ENCODE measurements at places on chromosomes 16 and 17.

- no peak for DNase-seq
Measured at GRCh38 chr17:67246653-67247415, 1.8 kb upstream of the HELZ start.

DNA sequence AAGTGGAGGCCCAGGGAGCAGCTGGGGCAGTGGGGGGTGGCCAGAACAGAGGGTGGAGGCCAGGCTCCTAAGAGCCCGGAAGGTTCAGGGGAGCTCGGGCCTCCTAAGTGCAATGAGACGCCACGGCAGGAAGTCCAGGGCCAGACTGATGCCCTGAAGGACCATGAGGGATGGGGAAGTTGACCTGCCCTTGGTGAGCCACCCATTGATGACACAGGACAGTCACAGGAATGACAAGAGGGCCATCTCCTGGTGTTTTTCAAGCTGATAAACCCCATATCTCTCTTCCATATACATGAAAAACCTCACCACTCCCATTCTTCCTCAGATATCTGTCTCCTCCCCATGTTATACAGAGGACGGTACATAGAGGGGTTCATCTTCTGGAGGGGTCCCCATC lies 5.8 kb upstream of the MRPL58 start:
- DNase-seq = no peak

GRCh38 chr17:1630662-1631061 lies 2.0 kb upstream of the SLC43A2 start:
- DNase-seq = no peak

GRCh38 chr16:61419791-61420190 lies 616.4 kb downstream of the CDH8 start:
- DNase-seq = no peak

- no peak for DNase-seq
Measured at GRCh38 chr17:36127911-36128310, 24.3 kb downstream of the CCL4 start.

- DNase-seq = no peak
Measured at GRCh38 chr16:81457326-81458133, 12.9 kb downstream of the CMIP start.

GRCh38 chr16:1180549-1181403 lies 27.9 kb downstream of the CACNA1H start:
- DNase-seq = no peak

DNA sequence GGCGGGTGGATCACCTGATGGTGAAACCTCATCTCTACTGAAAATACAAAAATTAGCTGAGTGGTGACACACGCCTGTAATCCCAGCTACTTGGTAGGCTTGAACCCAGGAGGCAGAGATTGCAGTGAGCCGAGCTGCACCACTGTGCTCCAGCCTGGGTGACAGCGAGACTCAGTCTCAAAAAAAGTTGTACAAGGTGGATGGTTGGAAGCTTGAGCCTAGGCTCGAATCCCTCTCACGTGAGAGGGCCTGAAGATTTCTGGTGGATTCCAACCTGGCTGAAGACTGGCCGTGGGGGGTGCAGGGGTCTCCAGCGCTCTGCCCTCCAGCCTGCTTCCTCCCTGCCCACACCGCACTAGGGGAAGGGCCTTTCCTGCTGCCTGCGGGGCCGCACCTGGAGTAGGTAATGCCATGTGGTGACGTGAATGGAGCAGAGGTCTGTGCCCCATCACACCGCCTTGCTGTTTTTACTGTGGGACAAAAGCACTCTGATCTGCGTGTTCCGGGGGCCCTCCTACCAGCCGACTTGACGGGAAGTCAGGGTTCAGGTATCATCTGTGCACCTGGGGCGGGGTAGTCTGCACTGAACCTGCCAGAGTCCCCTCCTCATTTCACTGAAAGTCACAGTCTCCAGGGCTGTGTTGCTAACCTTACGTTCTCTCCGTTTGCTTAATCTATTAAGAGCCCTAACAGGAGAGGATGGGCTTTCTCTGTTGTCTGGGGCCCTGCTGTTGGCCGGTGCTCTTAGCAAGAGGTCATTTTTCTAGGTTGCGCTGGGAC lies 4.2 kb downstream of the RPL13 start:
- DNase-seq = no peak

- no peak for DNase-seq
Measured at GRCh38 chr16:67542464-67542863, 13.8 kb downstream of the RIPOR1 start.

- no peak for DNase-seq
Measured at GRCh38 chr17:61809816-61810392, 53.4 kb downstream of the BRIP1 start.

DNA sequence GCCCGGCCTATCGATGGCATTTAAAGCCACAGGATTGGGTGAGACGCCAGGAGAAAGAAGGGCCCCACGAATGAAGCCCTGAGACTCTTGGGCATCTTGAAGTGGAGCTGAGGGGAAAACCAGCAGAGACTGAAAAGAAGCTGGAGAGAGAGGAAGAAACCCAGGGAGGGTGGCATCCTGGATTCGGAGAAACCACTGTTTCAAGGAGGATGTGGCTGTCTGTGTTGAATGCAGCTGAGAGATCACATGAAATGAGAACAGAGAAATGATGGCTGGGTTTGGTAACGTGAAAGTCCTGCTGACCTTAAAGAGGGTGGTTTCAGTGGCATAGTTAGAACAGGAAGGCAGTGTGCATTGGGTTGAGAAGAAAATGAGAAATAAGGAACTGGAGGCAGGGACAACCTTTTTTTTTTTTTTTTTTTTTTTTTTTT lies 3.8 kb downstream of the TNFSF12 start:
- DNase-seq = no peak

- no peak for DNase-seq
Measured at GRCh38 chr16:15961060-15961511, 11.7 kb downstream of the ABCC1 start.

DNA sequence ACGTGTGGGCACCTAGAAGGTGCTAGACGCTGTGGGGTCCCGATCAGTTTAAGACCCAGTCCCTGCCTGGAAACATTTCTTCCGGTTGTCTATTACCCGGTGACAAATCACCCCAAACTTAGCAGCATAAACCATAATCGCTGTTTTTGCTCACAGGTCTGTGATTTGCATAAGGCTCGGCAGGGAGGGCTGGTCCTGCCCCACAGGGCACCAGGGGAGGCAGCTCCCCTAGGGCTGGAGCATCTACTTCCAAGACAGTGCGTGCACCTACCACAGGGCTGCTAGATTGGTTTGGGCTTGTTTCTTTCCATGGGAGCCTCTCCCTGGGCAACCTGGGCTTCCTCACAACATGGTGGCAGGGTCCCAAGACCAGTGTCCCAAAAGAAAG lies 214.5 kb upstream of the CIBAR2 start:
- DNase-seq = no peak

GRCh38 chr16:77169650-77170236 lies 21.2 kb upstream of the MON1B start:
- no peak for DNase-seq

GRCh38 chr17:73187203-73187769 lies 5.6 kb upstream of the COG1 start:
- DNase-seq = no peak

- no peak for DNase-seq
Measured at GRCh38 chr17:78735832-78736525, 46.1 kb downstream of the CYTH1 start.

- DNase-seq = no peak
Measured at GRCh38 chr16:18049547-18050133, 286.9 kb downstream of the NPIPA8 start.

GRCh38 chr16:69143116-69143515 lies 10.7 kb downstream of the UTP4 start:
- no peak for DNase-seq

DNA sequence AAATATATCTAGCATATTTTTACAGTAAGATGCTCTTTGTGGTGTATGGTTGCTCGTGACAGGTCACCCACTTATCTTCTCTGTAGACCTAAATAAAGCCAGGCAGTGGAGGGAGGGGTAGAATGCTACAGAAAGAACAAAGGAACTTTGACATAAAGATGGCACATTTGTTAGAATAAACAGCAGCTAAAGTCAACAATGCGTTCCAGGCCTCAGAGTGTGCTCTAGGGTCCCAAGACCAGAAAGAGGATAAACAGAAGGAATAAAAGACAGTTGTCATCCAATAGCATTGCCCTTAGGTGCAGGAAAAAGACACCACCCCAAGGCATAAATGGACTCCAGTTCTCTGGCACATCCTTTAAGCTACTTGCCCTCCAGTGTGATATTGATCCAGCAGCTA lies 523.0 kb upstream of the CDH11 start:
- DNase-seq = no peak

DNA sequence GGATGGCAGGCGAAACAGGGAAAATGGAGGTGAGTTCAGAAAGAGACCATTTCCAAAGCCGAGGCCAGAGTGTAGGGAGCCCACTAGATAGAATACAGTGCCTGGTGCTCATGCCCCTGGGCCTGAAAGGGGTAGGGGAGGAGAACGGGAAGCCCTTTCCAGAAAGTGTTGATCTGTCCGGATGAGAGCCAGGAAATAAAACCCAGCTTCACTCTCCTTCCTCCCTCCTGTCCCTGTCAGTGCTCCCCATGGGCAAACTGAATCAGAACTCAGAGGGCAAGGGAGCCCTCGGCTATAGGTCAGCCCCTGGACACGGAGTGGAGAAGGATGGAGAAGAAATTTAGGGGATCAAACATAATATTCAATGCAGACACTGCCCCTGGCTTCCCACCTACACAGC lies 57.7 kb upstream of the RPL38 start:
- no peak for DNase-seq

DNA sequence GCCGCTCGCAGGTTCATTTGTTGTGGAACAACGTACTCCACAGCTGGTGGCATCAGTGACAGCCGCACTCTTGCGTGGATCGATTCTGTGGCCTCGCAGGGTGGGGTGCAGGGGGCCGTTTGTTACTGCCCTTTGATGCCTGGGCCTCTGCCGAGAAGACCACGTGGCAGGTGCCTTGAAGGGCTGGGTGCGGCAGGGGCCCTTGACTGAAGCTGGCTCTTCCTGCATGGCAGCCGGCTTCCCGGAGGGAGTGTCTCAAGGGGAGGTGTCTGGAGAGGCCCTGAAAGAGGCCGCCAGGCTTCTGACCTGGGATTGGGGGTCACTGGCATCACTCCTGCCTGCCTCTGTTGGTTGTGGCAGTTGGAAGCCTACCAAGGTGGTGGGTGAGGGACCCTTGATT lies 43.8 kb downstream of the TBCD start:
- DNase-seq = no peak

DNA sequence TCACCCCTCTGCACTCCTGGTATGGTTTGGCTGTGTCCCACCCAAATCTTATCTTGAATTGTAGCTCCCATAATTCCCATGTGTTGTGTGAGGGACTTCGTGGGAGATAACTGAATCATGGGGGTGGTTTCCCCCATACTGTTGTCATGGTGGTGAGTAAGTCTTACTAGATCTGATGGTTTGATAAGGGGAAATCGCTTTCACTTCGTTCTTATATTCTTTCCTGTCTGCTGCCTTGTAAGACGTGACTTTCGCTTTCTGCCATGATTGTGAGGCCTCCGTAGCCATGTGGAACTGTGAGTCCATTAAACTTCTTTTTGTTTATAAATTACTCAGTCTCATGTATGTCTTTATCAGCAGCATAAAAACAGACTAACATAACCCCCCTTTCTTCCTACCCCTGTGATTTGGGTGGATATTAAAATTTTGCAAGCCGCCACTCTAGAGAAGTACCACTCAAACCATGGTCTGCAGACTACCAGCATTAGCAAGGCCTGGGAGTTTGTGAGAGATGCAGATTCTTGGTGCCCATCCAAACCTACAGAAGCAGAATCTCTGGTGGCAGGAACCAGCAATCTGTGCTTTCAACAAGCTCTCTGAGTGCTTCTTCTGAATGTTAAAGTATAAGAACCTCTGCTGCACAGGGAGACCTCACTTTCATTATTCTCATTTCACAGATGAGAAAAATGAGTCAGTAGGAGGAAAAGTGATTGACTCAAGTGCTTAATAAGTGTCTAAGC lies 999.5 kb upstream of the EEF2KMT start:
- DNase-seq = no peak

- no peak for DNase-seq
Measured at GRCh38 chr17:14733376-14733775, 432.5 kb downstream of the HS3ST3B1 start.

DNA sequence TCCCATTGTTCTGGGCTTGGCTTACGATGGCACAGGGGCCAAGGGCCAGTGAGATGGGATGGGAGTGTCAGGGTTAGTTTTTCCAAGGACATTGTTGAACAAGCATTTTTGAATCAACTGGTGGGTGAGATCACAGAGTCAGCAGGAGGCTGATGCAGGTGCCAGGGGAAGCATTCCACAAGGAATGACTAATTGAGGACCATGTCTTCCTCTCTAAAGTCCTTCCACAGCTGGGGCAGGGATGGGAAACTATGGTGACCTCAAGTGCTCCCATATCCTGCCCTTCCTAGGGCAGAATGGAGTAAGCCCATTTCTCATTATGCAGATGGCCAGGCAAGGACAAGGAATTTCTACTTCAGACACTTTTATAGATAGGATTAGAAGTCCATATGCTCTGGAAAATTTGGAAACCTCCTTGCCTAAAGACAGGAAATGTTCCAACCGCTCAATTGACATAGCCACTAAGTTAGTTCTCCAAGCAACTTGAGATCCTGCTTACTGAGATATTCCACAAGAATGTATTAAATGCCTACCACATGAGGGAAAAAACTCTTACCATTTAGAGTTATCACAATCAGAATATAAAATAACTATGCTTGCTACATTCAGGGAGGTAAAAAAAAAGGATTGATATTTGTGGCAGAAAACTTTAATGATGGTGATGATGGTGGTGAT lies 21.2 kb upstream of the ENGASE start:
- DNase-seq = no peak

GRCh38 chr16:68894714-68895113 lies 51.4 kb downstream of the TANGO6 start:
- no peak for DNase-seq

DNA sequence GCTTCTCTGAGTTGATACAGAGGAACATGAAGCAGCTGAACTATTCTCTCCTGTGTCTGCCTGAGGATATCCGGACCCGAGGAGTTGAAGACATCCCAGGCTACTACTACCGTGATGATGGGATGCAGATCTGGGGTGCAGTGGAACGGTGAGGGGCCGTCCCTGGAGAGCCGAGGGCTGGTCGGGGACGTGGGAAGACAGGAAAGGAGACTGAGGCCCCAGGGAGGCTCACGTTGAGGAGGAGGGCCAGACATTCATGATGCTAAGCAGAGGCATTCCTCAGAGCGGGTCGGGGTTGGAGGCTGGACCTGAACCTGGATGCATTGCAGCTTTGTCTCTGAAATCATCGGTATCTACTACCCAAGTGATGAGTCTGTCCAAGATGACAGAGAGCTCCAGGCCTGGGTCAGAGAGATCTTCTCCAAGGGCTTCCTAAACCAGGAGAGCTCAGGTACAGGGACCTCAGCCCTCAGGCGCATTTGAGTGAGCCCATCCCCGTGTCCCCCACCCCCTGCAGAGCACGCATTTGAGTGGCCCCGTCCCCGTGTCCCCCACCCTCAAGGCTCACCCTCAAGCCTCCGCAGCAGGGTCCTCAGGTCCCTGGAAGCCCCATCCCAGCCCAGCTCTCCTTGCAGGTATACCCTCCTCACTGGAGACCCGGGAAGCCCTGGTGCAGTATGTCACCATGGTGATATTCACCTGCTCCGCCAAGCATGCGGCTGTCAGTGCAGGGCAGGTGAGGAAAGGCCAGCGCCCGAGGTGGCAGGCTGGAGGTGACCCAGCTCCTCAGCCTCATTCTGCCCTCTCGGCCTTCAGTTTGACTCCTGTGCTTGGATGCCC lies 8.3 kb downstream of the ALOX15B start:
- no peak for DNase-seq

- DNase-seq = no peak
Measured at GRCh38 chr16:68383858-68384257, 64.5 kb downstream of the SMPD3 start.

Measured in thoracic aorta (tissue), 2 donors.